ENCODE measurements at places on chromosomes 1 and 21.

DNA sequence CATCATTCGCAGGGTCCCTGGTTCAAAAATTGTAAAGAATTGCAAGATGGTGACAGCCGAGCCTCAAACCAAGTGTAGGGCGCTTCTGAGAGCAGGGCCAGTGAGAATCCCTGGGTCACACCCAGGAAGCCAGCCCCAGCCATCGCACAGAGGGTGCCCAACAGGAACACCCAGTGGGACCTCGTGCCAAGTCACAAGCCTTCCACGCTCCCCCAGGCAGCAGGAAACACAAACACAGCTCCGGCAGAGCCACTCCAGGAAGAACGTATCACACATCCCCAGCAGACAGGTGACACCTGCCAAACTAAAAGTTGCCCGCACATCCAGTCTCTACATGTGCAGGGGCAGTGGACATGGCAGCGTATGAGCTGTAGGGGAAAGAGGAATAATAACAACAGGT, 20.2 kb downstream of the DHRS3 start:
- no peak for DNase-seq

- peak; percentile 58 for DNase-seq
Measured at GRCh38 chr21:40386294-40386911, 460.6 kb downstream of the DSCAM start.

- no peak for DNase-seq
Measured at GRCh38 chr1:116565222-116565621, 5.6 kb downstream of the CD58 start.

GRCh38 chr1:173669491-173669941, at the start of gene ANKRD45:
Gene ANKRD45 (minus strand): TSS chr1:173669851. CDS start chr1:173659418, 10,433 bp downstream.
- no peak for DNase-seq

Measured in NAMALWA (cell line).